Fibroblast of skin of left biceps (primary cell): ENCODE measurements at places on chromosomes 2 and 18.

DNA sequence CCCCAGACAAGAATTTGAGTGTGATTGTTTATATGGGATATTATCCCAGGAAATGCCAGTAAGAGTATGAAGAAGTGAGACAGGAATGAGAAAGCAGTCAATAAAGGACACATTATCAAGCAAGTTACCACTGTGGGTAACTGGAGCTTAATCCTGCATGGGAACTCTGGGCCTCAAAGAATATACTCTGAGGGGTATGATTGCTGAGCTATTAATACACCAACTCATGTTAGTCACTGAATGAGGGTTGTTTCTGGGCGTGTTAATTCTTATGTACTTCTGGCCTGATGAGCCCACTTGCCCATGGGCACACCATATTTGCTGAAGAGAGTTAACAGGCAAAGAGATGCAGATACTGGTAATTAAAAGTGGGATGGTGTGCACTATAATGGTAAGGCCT lies 26.6 kb upstream of the PAIP2B start:
- DNase-seq, result no peak

DNA sequence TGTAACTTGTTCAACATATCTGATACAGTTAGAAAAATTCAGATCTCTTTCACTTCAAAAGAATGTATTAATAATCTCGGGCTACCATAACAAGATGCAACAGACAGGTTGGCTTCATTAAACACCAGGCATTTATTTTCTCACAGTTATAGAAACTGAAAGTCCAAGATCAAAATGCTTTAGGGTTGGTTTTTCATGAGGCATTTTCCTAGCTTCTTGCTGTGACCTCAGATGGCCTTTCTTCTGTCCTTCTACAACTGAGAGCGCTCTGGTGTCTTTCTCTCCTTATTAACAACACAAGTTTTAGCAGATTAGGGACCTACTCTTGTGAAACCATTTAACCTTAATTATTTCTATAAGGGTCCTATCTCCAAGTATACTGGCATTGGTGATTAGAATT lies 452.5 kb downstream of the ZNF804A start:
- no peak for DNase-seq

- DNase-seq, result no peak
These were observed 723.7 kb upstream of the RAB6C start for GRCh38 chr2:129255610-129256313.

GRCh38 chr2:218802386-218802994 lies 20.5 kb downstream of the CYP27A1 start:
- no peak for DNase-seq

DNA sequence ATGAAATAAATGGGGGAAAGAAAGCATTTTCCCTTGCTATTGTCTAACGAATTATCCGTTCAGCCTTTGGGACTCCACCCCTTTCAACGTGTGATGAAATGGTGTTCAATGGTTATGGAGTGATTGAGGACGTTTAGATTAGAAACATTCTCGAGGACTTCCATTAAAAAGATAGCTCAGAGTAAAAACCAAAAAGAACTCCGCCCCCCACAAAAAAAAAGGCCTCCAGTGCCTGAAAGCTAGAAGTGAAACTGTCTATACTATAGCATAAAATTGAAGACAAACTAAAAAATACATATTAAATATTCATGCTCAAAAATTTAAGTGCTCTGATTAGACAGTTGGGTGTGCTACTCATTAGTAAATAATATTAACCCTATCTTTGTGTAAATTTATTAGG lies 3.0 kb upstream of the ZNF516 start:
- no peak for DNase-seq

- DNase-seq, result no peak
These were observed 16.2 kb upstream of the ESPNL start for GRCh38 chr2:238083919-238084318.

GRCh38 chr18:48800876-48801727 lies 149.7 kb downstream of the SMAD7 start:
- no peak for DNase-seq

GRCh38 chr2:149100739-149101699 lies 62.5 kb downstream of the LYPD6B start:
- DNase-seq, result no peak

DNA sequence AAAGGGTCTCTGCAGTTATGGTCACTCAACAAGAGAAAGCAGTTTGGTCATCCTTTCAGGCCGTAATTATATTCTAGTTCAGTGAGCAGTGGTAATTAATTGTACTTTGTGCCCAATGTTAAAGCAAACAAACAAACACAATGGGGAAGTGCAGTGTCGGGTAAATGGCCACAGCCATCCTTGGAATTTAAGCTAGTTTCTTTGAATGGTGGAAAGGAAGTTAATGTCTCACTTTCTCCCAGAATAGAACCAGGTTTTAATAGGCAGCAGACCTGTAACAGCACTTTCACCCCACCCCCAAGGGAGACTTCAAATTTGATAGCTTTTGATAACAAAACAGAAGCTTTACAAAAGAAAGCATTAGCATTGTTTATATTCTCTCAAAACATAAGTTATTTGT lies 20.0 kb upstream of the ITGAV start:
- no peak for DNase-seq

DNA sequence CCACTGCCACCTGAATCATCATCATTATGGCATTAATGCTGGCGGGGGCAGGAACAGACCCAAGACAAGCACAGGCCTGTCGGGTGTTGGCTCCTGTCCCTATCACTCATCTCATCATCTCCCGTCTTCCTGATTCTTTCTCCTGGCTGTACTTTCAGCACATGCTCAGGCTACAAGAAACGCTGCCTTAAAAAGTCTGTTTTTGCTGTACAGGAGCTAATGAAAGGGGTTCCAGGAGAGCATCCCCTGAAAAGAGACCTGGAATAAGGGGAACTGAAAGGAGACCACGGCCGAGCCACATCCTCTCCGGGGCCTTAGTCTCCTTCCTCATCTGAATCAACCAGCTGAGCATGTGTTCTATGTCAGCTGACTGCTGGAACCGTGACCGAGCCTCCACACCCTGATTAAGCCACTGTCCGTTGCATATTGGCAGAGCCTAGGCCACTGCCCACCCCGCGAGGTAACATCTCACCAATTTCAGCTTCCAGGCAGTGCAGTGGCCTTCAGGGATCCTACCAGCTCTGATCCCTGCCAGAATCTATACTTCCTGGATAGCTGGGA lies 62.6 kb downstream of the DNMT3A start:
- DNase-seq, result no peak

DNA sequence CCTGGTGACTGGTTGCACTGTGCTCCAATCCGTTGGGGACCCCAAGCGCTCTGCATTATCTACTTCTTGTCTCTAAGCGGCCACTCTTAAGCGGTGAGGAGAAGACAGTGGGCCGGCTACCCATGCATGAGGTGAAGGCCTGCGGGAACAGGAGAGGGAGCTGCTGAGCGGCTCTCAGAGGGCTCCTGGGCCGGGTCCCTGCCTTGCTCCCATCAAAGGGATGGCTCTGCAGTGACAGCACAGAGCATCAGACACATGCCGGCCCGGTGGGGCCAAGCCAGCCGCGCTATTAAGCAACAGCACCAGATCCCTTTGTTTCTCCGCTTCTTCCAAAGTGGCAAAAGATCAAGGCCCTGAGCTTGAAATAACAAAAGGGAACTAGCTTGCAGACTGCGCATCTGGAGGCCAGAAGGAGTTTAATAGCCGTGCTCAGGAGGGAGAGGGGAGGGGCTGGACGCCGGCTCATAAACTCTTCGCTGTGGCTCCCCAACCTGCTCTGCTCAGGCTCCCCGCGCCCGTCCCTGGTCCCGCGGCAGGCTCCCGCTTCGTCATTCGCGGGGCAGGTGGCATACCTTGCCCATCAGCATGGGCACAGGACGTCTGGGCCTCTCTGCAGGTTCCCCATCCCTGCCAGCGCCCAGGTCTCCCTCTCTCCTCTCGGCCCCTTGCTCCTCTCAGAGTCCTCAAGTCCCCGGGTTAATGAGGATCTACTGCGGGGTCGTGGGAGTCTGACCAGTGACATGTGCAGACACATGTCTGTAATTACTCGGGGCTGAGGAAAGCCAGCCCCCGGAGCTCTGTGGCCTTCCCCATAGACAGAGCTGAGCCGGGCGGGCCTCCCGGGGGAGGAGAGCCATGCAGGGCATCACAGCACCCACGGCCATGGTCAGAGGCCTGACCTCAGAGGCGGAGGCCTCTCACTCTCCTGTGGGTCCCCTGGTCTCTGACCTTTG lies 96.7 kb downstream of the ASB1 start:
- peak; percentile 74 for DNase-seq

- DNase-seq, result no peak
These were observed 70.0 kb downstream of the MBP start for GRCh38 chr18:77062518-77063003.

DNA sequence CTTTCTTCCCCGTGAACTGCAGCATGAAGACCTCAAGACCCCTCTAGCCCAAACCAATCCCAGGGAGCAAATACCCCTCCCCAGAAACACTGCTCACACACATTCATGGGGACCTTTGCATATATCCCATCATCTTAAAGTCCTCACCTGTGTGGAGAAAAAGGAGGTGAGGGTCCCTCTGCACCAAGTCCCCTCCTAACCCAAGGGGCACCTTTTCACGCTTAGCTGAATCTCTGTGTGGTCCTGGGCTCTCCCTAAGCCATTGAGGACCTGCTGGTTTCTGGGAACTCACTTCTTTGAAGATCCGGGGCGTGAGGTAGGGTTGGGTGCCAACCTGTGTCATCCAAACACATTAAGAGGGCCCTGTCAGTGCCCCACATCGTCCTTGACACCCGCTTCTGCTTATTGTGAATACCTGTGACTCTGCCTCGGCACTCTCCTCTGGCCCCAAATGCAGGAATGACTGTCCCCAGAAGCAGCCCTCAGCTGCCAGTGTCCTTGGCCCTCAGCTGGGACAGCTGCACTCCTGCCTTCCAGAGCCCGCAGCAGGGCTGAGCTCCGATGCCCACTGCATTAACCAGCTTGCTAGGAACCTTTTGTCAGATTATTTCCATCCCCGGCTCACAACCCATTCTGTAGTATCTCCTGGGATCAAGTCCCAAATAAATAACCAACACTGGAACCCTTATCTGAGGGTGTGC lies 41.3 kb upstream of the ITM2C start:
- no peak for DNase-seq

DNA sequence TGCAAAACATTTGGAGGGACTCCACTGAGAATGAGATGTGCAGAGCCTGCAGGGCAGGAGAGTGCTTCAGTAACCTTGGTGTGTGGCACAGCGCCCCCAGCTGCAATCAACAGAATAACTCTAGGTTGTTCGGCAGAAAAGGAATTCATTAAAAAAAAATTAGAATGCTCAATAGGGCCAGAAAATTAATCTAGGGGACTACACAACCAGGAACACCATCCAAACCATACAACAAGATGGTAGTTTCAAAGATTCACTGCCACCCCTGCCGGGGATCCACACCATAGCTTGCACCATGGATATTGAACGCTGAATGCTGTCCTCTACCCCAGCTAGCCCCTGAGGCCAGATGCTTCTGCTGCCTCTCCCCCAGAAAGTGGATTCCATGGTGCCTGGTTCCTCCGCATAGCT lies 50.1 kb downstream of the THUMPD2 start:
- no peak for DNase-seq

DNA sequence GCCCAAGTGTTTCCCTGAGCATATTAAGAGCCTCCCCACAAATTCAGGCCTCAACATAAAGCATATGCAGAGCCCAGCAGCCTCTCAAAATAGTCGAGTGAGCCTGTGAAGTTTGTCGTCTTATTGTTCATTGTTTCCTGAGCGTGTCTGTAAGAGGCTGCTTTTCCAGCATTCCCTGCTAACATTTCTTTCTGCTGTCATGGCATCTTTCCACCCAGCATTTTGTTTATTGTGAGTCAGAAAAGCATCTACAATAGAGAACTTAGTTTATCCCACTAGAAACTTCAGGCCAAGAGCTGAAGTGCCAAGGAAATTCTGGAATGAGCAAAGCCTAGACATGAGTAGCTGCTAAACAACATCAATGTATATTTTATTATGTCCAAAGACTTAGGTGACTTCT lies 46.3 kb upstream of the STAM2 start:
- DNase-seq, result no peak

- no peak for DNase-seq
These were observed 192.6 kb downstream of the MGAT5 start for GRCh38 chr2:134446383-134447017.

GRCh38 chr2:231339316-231339715 lies 56.2 kb upstream of the B3GNT7 start:
- no peak for DNase-seq

DNA sequence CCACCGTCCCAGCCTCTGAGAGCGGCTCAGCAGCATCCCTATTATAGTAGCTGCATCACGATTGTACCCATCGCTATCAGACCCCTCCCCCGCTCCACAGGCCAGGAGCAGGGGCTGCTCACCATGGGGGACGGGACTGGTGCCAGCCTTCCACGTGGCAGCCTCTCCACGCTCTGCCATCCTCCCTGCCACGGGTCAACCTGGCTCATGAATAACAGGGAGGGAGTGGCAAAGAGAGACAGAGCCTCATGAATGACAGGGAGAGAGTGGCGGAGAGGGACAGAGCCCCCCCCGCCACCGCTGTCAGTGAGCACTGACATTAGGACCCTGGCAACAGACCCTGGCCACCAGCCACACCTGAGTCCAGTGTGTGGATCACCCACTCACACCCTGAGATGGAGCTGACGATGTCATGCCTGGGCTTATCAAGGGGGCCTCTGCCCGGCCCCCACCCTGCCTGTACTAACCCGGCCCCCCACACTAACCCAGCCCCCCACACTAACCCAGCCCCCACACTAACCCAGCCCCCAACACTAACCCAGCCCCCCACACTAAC lies 16.9 kb downstream of the CROCC2 start:
- no peak for DNase-seq

GRCh38 chr18:26826656-26827235 lies 38.8 kb downstream of the AQP4 start:
- no peak for DNase-seq

GRCh38 chr2:22904126-22904684 lies 480.8 kb upstream of the KLHL29 start:
- no peak for DNase-seq

DNA sequence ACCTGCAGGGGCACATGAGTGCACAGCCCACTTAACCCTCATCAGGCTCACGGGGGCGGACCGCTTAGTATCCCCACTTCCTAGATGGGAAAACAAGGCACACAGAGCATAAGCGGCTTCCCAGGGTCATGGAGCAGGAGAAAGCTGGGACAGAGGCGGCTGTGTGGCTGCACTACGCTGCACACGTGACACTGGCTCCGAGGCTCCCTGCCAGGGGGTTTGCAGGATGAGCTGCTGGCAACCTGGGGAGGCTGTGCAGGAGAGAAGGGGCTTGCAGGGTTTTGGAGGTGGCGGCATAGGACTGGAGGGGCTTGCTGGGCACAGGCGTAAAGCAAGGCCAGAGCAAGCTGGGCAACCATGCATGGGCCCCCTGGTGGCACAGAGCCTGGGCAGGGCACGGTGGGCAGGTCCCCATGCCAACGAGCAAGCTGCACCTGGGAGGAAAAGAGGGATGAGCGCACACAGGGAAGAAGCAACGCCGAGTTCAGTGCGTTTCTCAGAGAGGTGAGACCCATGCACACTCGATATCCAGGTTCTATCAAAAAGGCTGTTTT lies 268.6 kb downstream of the HDAC4 start:
- DNase-seq, result no peak

DNA sequence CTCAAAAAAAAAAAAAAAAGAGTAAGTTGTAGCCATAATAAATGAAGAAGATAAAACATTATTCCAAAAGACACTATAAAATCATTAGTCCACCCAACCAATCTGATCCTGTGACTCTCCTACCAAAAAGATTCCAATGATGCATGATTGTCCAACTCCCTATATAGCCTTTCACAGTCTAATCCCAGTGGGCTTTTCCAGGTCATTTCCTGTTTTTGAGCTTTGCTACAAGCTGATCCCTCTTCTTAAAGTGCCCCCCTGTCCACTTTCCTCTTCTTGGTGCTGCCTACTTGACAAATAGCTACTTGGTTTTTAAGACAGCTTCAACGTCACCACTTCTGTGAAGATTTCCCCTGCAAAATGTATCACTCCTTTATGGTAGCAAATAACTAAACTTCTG lies 88.4 kb downstream of the SEMA4F start:
- DNase-seq, result no peak
